ENCODE measurements at places on chromosomes 16 and 17. TPM values are rescaled to one million over a fixed set of nuclear protein-coding genes. Genes with fewer than 3 reads are reported as not detected.

Gene SLC38A8
- not detected for total RNA-seq

Gene TEKT1
- not detected for total RNA-seq

Gene KIF2B
- total RNA-seq = not detected

Gene OR2C1
- total RNA-seq = 0.74 TPM

Gene LAT
- 4.7 TPM for total RNA-seq

Gene CASKIN1
- total RNA-seq = 0.25 TPM

Gene SYNRG
- 42.2 TPM for total RNA-seq

Gene FBRS
- total RNA-seq = 28.7 TPM

Gene DOK4
- 19.4 TPM for total RNA-seq

Gene RDM1
- 0.49 TPM for total RNA-seq

Gene CEP95
- 50.8 TPM for total RNA-seq

- DNase-seq = peak; percentile 49
These were observed 54.3 kb downstream of the KPNA2 start for GRCh38 chr17:68089881-68090280.

GRCh38 chr17:51428668-51429495 is 168.5 kb downstream of the UTP18 start:
- no peak for DNase-seq

DNA sequence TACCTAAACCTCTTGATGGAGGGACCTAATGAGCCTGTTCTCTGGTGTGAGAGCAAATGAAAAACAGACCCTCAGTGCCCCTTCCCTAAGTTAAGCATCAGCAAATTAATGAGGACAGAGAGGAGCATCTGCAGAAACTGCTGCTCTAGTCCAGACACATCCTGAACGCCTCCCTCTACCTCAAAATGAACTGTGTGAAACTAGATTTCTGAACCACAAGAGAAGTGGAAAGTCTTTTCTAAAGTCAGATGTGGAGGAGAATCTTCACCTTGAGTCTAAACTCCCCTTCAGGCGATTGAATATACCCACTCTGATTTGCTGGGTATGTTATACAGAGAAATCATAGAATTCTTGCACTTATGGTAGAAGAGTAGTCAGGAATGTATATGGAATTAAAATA is 104.4 kb upstream of the AMZ2 start:
- no peak for DNase-seq

DNA sequence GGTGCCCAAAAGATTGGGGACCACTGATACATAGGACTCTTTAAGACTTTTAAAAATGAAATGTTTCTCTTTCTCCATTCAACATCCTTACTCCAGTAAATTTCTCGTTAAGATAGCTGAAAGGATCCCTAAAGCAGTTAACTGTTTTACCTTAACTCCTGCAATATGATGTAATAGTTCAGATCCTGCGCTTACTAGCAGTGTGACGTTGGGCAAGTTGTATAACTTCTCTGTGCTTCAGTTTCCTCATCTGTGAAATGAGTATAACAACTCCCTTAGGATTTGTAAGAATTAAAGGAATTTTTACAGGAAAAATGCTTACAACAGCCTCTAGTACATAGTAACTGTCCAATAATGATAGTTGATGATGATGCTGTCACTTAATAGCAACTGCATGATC is 158.9 kb downstream of the TANC2 start:
- no peak for DNase-seq

DNA sequence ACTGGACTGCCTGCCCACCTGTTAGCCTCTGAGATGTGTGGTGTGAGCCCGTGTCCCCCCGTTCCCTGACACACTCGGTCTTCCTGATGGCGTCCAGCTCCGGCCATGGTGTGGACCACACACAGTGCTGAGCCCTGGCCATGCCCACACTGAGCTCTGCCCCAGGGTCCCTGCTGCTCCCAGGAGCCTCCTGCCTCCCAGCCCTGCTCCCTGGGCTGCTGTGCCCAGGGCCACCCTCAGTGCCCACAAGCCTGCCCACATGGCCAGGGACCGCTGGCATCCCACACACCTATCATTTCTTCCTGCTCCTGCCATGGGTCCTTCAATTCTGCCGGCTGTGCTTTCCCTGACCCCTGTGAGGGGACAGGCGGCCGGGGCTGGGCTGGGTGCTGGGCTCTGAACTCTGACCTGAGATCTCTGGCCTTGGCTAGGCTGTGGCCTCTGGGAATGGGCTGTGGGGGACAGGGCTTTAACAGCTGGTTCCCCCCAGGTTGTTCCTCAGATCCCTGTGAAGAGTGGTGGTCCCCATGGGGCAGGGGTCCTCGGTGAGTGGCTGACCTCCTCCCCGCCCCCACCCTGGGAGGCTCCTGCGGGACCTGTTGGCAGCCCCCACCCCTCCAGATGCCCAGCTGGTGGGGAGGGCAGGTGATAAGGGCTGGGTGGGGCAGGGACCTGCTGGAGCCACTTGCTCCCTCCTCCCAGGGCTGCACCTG is 4.0 kb downstream of the CEMP1 start:
- DNase-seq = no peak

GRCh38 chr16:78832100-78832499 is 732.6 kb downstream of the WWOX start:
- DNase-seq = no peak

DNA sequence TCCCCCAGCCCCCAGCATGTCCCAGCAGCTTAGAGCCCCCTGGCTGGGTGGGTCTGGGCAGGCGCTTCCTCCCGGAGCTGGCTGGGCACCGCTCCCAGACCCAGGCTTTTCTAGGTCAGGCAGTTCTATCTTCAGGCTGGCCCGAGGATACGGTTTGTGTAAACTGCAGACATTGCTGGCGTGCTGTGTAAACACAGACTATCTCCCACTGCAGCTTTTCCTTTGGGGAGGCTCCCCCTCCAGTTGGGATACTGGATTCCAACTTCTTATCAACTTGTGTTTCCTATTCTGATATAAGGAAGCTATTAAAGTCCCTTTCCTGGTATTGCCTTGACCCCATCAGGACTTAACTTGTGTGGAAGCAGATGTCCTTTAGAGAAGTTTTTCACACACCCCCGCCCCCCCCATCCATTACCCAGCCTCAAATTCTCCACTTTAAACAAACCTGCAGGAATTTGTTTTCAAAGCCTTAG is 18.3 kb upstream of the GNA13 start:
- DNase-seq = no peak

DNA sequence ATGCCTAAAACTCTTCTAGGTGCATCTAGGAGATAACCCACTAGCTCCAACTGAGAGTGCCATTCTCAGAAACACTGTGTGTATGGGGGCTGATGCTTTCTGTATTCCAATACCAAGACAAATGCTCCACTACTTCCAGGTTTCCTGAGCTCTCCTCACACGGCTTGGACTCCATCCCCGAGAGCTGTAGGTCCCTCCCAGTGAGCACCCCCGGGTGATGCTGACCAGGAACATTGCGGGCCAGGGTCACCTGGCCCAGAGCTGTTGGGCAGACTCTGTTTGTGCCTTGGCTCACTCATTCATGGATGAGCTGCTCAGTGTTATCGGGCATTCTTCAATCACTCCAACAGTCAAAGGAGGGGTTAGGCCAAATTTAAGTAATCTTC is 7.0 kb downstream of the CUEDC1 start:
- DNase-seq = no peak

- no peak for DNase-seq
These were observed 22.6 kb upstream of the WDR45B start for GRCh38 chr17:82670661-82671450.

- peak; percentile 85 for DNase-seq
These were observed 1.3 kb upstream of the CUEDC1 start for GRCh38 chr17:57956291-57957119.

DNA sequence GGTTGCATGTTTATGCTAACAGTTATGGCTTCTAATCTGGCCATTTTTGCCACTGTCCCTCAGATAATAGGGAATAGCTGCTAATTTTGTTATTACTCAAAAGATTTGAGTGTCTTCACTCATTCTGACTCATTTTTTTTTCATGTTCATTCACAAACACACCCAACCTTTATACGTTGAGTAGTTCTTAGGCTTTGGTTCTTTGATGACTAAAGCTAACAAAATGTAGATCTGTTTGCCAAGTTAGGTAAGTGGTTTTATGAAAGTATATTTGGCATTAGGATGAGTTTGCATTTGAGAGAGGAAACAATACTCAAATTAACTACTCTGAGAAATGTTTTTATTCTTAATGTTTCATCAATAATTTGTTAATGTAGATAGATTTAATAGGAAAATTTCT is 3.6 kb downstream of the MAP2K4 start:
- no peak for DNase-seq

GRCh38 chr16:75073545-75074303 is 42.9 kb downstream of the LDHD start:
- DNase-seq = no peak

DNA sequence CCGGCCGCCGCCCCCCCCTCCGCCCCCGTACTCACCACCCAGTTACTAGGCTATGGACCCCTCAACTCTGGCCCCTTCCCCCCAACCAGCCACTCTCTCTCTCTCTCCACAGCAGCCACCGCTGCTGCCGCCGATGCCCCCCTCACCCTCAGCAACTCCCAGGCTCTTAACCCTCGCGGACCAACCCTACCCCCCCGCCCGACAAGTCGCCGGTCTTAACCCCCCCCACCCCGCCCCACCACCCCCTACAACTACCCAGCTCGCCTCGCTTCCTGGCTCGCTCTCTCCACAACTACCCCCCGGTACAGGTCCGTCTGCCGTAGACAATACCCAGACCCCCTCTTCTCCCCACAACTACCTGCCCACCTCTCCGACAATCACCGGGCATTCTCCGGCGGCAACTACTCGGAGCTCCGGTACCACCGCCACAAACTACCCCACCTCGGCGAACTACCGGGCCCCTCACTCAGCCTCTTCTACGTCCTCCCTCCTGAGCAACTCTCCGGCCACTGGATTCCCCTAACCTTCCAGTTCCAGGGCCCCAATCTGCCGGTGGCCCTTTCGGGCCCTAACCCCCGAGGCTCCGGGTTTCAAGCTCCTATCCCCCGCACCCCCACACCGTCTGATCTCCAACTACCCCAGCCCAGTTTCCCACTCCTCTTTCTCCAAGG is 702 bp downstream of the PHF23 start:
- DNase-seq = no peak

DNA sequence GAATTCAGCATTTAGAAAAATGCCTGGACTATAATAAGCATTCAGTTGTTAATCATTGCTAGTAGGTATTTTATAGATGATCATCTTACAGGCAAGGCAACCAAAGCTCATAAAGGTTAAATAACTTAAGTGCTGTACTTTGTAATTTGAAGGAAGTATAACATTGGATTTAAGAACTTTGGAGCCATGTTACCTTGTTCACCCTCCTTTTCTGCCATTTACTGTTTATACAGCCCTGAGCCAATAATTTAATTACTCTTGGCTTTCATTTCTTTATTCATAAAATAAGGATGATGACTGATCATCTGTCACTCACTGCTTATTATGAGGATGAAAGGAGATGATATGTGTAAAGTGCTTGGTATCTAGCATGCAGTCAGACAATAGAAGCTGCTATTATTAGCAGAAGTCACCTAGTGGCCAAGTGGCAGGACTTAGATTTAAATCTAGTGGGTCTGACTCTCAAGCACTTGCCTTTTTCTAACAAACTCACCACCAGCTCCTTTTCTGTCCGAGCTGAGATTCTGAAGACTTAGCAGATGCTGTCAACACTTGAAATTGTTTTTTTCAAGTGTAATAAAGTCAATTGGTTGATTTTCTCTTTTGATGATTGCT is 18.3 kb upstream of the DDX52 start:
- no peak for DNase-seq

- DNase-seq = no peak
These were observed 60.4 kb downstream of the ZFHX3 start for GRCh38 chr16:72987480-72987901.

DNA sequence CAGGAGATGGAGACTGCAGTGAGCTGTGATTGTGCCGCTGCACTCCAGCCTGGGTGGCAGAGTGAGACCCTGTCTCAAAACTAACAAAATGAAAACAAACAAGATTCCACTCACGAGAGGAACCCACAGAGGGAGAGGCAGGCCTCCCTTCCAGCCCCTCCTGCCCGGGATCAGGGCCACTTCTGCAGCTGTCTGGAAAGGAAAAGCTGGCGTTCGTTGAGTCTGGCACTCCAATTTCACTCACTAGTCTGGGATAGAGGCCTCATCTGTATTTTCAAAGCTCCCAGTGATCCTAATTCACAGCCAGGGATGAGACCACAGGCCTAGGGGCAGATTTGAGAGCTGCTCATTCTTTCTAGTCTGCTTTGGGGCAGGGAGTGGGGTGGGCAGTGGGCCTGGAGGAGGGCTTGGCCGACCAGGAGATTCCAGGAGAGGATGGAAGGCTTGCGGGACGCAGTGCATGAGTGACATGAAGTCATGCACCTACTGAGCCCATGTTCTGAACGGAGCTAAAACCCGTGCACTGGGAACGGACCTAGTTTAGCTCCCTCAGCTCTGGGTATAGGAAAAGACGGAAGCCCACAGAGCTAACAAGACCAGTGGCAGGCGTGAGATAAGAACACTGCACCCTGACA is 54.0 kb downstream of the COTL1 start:
- DNase-seq = no peak

- no peak for DNase-seq
These were observed at the start of gene BRICD5 for GRCh38 chr16:2210386-2211365. Gene BRICD5 (minus strand): TSS chr16:2210863. CDS start chr16:2210833, 30 bp downstream.

DNA sequence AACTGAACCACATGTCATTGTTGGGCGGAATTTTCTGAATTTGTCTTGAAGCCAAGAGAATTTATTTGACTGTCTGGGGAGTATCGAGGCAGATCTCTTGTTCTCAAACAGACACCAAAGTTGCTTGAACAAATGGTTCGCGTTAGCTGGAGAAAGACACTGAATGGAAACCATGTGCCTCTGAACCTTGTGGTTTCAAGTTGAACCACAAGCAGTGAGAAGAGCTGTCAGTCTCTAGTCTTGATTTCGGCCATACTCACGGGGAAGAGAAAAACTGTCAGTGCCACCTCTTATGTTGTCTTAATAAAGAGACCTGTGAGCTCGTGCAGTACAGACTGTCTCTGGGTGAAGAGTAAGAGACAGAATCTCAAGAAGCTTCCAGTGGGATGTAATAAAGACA is 886.5 kb upstream of the SOX9 start:
- DNase-seq = no peak

DNA sequence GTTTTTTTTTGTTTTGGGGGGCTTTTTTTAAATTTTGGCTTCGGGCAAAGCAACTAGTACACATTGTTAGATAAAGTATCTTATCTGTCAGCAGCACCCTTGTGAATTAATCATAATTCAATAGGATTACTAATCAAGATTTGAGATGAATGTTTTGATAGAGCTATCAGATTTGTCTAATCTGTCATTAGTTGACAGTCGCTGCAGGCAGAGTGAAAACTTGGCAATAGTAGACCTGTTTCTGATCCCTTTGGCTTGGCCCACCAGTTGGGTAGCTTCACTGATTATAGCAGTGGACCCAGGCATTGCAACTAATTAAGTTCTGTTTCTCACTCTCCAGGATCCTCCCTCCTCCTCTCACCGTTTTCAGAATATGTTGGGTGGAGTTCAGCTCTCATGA is 258.6 kb downstream of the IRX3 start:
- no peak for DNase-seq

GRCh38 chr17:40726919-40727318 is 23.4 kb upstream of the KRT24 start:
- no peak for DNase-seq

DNA sequence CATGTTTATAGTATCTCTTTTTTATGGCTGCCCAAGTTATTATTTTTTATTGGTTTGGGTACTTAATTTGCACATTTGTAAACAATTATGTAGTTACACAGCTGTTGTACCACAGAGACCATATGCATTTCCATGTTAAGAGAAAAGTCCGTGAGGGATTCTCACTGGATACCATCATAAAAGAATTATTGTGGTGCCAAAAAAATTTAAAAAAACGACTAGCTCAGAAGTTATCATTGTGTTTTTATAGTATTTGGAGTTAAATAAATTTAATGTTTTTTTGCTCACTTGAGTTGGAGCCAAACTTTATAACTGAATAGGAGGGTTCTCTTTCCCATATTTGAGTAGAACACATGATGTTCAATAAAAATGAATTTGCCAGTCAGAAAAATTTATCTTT is 618.7 kb downstream of the WWOX start:
- no peak for DNase-seq

All from vagina (tissue), 2 donors.